ENCODE measurements at places on chromosomes 1 and 21. TPM values are rescaled to one million over a fixed set of nuclear protein-coding genes. Genes with fewer than 3 reads are reported as not detected.

The LCE3E gene
- total RNA-seq, result not detected

GRCh38 chr1:234734412-234734835, 124.4 kb upstream of the IRF2BP2 start:
- DNase-seq, result no peak

The RGSL1 gene
- total RNA-seq, result not detected

GRCh38 chr1:231936983-231937775, 310.6 kb downstream of the DISC1 start:
- no peak for DNase-seq

The ARID1A gene
- total RNA-seq, result 23.6 TPM

DNA sequence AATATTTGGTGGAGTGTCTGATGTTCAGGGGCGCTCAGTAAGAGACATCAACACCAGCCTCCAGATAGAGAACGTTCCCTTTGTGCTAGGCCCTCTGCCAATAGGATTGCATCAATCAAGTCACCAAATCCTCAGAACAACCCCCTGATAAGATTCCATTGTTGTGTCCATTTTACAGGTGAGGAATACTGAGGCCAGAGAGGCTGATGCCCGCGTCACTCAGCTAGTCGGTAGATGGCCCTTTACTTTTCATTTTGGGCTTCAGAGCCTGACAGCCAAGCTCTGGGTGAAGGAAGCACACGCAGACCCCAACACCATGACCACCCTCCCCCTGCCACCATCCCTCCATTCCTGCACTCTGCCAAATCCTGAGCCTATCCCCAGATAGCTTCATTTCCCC, 406.2 kb downstream of the PTPRU start:
- DNase-seq, result no peak

The SLC2A5 gene
- 22.4 TPM for total RNA-seq

DNA sequence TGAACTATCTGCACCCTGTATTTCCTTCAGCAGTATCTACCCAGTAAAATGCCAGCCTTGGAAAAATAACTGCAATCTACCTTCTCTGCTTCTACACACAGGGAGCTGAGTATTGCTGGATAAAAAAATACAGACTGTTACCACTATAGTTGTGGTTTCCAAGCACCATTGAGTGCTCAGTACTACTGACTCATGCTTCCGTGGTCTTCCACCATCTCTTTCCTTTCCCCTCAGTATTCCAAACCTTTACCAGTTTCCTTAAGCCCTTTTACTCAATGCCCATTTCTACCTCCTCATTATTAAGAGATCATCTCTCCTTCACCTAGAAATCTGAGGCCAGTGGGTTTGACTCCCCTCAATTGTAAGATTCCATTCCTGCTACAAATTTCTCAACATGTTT, 23.8 kb downstream of the GLMN start:
- DNase-seq, result peak; percentile 64

The OR6Y1 gene
- total RNA-seq, result not detected

DNA sequence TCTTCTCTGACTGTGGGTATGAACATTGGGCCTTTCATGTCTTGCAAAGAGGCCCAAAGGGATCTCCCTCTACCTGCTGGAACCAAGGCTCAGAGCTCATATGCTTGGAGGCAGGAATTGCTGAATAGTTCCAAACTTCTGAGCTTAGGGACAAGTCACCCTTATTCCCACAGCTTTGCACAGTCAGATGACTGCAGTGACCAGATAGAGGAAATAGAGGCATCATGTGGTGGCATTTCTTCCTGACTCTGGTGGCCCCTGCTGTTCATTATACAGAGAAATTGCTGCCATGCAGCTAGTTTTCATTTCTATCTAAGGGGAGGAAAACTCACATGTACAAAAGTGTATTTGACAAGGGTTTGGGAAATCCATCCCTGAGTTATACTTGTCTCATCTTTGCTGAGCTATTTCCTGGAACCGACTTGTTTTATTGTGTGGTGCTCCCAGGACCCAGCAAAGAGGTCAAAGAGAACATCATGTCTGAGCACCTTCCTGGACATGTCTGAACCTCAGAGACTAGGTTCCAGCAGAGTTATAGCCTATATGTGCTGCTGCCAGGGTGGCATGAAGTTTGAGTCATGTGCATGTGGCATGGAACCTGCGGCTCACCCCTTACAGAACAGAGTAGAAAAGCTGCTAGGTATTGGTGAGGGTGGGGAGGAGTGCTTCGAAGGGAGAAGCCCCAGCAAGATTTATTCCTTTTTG, 131.2 kb downstream of the PIK3R3 start:
- DNase-seq, result no peak

- no peak for DNase-seq
Observed at GRCh38 chr1:198575798-198576641, 35.5 kb upstream of the ATP6V1G3 start.

The CRNN gene
- not detected for total RNA-seq

GRCh38 chr1:7299329-7299799, 471.7 kb upstream of the VAMP3 start:
- peak; percentile 89 for DNase-seq

DNA sequence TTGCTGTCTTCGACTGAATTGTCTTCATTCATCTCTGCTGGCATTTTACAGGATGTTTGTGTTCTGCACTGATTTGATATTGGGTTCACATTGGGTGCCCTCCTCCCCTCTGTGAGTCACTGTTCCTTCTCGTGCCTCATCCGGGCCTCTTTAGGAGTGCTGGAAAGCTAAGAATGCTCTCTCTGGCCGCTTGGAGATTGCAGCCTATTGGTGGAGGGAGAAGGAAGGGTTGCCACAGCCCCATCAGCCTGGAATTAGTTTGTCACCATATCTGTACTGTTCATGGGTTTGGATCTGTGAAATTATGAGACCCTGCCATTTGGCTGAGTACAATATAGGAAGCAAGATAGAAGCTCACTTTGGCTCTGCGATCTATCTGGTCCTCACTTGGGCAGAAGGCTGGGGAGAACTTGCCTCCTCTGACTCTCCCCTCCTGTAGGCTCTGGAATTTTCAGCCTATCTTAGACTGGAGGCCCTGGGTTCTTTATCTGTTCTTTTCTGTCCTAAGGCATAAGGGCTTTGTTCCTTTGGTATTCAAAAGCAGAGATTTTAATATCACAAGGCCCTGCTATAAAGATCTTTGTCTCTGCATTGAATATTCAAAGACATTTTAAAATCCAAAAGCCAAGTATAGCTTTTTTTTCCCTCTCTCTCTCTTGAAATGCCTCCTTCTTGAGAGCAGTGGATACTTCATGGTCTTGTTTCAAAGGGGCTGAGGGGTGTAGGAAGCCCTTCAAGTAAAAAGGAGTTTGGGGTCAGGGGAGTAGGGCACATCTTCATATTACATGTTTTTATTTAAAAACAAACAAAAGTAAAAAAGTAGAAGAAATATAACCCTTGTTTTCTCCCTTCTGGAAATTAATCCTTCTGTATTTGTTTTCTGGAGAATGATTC, 347.9 kb downstream of the ZP4 start:
- DNase-seq, result no peak

DNA sequence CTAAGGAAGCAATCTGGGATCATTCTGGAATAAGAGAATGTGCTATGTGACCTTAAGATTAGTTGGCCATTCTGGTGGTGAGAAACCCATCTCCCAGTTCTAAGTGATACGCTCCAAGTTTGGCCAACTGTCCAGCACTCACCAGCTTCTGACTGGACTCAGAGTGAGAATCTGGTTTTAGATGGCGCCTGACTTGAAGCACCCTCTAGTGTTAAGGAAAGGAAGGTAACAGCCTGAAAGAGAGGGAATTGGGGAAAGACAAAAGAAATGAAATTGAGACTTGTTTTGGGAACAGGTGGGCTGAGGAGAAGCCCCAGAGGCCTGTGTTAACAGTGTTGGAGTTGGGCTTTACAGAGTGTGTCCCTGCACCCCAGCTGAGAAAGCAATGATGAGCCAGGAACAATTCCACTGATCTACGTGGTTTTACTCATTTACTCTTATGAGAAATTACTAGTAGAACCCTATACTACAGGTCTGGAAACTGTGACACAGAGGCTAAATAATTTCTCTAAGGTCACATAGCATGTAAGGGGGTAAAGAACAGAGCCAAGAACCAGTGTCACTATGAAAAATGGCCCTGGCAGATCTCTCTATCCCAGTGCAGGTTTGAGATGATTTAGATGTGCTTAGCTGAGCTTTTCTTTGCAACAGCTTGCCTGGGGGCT, 9.3 kb upstream of the FCAMR start:
- no peak for DNase-seq

- peak; percentile 58 for DNase-seq
Observed at GRCh38 chr1:243286409-243287122, 30.7 kb downstream of the SDCCAG8 start.

DNA sequence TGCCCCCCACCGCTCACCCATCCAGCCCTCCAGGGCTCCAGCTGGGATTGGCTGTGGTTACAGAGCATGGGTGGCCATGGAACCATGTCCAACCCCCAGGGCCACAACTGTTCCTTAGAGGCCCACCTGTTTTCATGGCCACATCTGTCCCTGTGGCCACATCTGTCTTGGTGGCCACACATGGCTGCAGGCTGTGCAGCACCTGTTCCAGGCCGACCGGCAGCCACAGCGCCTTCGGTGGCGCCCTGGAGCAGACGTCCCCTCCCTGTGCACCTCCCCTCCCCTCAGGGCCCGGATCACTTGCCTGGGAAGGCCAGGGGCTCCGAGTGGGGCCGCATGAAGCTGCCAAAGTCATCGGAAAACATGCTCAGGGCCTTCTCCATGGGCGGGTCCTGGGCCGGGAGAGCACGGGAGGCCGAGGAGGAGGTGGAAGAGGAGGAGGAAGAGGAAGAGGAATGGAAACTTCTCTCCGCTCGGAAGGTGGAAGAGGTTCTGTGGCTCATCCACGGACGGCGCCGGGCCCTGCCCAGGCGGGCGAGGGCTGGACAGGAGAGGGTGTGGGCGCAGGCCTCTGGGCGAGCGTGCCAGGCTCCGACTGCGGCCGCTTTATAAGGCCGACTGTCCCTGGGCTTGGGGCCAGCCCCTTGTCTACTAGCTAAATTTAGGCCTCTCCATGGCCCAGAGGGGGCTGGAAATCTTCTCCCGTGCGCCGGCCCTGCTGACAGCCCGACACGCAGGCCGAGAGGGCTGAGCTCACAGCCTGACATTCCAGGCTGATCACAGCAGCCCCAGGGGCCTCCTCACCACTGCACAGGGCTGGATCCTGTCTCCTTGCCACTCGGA, at the start of gene HSPB7:
Gene HSPB7 (minus strand): TSS at position 583 of the 843 bp plus-strand sequence. CDS start 80 bp downstream, at position 503.
- peak; percentile 98 for DNase-seq

The CD101 gene
- under 0.01 TPM for total RNA-seq

DNA sequence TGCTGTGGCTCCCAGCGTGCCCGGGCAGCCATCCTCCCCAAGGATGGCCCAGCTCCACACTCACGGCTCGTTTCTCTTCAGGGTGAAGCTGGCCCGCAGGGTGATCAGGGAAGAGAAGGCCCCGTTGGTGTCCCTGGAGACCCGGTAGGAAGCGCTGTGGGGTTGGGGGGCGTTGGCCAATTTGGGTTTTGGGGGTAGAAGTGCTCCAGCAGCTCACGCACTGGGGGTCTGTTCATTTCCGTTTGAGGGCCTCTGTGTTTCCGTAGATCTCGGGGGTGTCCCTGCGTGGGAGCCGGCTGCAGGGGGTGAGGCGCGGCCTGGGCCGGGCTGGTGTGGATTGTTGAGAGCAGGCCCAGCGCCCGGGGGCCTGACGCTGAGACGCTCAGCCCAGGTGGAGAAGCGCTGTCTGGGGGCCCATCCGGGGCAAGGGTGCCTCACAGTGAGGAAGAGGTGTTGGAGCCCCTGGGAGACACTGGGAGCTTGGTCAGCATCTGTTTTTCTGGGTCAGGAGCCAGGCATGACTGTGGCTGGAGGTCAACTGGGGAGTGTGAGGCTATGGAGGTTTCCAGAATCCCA, 12.6 kb downstream of the COL6A1 start:
- DNase-seq, result peak; percentile 95

- no peak for DNase-seq
Observed at GRCh38 chr1:176017722-176018121, 189.4 kb downstream of the COP1 start.

DNA sequence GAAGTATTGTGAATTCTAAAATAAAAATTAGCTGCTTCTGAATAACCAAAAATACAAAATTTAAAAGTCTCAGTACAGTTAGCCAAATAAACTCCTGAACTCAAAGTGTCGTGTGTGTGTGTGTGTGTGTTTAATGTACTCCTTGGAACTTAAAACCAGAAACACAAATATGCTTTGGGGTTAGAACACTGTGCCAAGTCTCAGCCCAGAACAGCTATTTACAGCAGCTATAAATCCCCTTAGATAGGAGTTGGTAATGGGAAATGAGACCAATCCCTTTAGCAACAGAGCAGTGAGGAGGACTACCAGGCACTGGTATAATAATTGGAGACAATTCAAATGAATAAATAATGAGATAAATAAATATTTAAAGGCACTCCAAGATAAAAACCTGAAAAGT, 83.1 kb downstream of the PATJ start:
- DNase-seq, result no peak

The TCP10L gene
- total RNA-seq, result 0.72 TPM

GRCh38 chr1:16617778-16618580, 4.6 kb upstream of the NBPF1 start:
- peak; percentile 82 for DNase-seq

GRCh38 chr1:21517660-21518480, 8.6 kb downstream of the ALPL start:
- no peak for DNase-seq

The KDF1 gene
- total RNA-seq, result not detected

DNA sequence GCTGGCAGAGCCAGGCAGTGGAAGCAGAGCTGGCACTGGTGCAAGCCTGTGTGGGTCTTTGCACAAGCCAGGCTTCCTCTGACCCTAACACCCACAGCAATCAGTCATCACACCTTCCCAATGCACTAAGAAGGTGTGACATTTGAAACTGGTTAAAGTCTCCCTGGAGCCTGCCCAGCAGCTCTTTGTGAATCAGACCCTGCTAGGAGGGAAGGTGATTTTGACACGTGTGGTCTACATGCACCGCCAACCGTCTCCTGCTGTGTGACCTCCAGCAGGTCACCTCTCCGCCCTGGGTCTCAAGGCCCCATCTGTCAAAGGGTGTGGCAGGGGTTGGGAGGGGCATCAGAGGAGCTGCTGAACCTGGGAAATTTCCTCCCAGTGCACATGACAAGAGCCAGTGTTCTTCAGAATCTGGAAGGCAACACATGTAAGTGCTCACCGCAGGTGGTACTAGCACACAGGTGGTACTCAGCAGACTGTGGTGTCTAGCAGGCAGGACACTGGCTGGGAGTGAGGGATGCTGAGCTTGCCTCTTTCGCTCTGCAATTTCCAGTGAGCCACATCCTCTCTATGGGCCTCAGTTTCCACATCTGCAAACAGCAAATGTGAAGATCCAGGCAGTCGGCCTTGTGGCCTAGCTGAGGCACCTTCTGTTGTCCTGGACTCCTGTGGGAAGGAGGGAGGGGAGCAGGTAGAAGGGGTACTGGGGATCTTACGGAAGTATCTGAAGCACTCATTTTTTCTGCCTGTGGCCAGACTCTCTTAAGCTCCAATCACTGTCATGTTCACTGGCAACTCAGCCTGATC, 123.2 kb downstream of the DMRTB1 start:
- DNase-seq, result peak; percentile 74

Data from osteoblast (primary cell).